ENCODE measurements at places on chromosomes 13 and 19. TPM values are rescaled to one million over a fixed set of nuclear protein-coding genes. Genes with fewer than 3 reads are reported as not detected.

C5AR1 gene
- polyA plus RNA-seq, result 12.5 TPM

NTN5 gene
- polyA plus RNA-seq, result 2.0 TPM

GIPC1 gene
- 55.8 TPM for polyA plus RNA-seq

RSPH6A gene
- polyA plus RNA-seq, result not detected

All from aorta (tissue), 5 donors.